Skeletal muscle cell (primary cell): ENCODE measurements at places on chromosomes 7 and 10.

GRCh38 chr10:114396464-114396863 is 7.8 kb downstream of the AFAP1L2 start:
- DNase-seq, result no peak

DNA sequence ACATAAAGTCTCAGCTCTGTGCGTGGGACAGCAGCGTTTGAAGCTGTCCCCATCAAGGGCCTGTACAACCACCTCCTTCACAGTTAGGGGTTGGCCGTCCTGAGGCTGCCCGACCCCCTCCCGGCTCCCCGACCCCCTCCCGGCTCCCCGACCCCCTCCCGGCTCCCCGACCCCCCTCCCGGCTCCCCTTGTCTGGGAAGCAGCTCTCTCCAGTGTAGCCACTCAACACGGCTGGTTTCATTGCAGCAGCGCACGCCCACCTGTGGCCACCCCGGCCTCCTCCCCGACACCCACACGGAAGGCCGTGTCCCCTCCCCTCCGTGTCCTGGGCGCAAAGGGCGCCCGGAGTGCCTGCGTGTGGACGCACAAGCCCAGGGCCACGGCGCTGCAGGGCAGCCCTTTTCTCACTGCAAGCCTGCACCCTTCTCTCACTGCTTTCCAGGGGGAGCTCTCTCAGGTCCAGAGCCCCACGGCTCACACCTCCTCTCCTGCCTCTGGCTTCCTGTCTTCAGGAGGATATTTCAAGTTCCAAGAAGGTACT is 20.9 kb upstream of the FAM20C start:
- DNase-seq, result no peak

DNA sequence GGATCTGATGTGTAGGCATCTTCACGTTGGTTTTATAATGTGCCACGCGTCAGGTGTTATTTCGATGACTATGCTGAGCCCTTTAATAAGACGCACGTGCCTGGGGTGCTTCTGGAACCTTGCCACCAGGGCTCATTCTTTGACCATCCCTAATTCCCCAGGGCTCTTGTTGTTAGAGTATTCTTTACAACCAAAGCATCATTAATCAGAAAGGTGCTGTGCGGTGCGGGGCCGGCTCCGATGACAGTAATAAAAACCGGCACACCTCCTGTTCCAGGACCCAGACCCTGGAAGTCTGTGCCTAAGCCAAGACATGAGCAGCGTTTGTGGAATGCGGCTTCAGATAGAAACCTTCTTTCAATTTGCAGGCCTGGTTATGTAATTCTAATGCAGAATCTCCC is 58.4 kb downstream of the MGMT start:
- peak; percentile 27 for DNase-seq

DNA sequence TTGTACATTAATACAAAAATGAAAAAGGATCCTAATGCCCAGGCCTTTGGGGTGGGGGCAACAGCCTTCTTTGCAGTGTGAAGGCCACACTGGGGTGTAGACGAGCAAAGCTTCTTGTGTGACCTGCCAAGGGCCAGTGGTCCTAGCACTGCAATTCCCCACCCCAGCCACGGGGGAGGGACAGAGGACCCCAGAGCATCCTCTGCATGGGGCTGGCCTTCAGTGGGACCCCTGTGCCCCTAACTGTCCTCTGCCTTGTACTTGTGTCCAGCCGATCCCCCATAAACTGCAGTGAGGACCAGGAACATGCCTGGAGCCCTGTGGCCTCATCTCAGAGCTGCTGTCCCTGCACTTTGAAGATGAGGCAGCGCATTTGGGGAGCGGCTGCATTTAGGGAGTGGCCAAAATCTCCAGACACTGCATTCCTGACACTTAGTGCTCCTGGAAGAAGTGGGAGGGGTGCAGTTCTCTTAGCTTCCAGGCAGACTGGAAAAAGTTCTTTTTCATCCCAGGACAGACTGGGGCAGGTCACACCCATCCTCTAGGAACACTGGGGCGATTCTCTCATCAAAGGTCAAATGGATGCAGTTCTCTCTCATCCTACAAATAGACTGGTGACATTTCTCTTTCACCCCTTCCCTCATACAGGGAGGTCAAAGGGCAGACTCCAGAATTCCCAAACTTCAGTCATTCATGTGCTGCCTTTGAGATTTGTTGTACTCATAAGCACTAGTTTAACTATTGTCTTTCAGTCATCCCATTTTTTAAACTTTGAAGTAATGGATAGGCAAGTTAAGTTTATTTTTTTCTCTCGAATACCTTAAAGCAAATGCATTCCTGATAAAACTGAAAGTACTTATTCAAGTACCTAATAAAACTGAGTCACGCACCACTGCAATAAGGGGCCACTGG is 922 bp upstream of the MYO1G start:
- DNase-seq, result no peak

- no peak for DNase-seq
These were observed 8.6 kb downstream of the CHST12 start for GRCh38 chr7:2411815-2412586.

DNA sequence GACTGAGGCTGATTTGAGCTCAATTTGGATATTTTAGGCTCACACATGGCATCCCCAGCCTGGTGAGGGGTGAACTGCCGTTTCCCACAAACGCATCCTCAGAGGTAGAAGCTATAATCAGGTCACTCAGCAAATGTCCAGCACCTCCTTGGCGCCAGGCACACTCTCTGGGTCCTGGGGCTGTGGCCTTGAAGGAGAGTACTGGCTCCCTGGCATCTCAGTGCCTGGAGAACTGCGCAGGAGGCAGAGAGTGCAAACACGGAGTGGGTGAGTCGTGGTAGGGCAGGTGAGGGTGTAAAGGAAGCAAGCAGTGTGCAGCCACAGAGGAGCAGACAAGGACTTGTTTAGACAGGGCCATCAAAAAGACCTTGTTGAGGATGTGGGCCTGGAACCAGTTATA is 224.0 kb upstream of the ZNF32 start:
- DNase-seq, result no peak

GRCh38 chr7:69035826-69036225 is 562.4 kb upstream of the AUTS2 start:
- DNase-seq, result no peak

GRCh38 chr10:125118011-125118611 is 42.3 kb downstream of the CTBP2 start:
- DNase-seq, result no peak

- peak; percentile 7 for DNase-seq
These were observed 41.5 kb upstream of the PRKCQ start for GRCh38 chr10:6621536-6621935.

GRCh38 chr7:25963733-25964132 is 188.3 kb upstream of the NFE2L3 start:
- no peak for DNase-seq

DNA sequence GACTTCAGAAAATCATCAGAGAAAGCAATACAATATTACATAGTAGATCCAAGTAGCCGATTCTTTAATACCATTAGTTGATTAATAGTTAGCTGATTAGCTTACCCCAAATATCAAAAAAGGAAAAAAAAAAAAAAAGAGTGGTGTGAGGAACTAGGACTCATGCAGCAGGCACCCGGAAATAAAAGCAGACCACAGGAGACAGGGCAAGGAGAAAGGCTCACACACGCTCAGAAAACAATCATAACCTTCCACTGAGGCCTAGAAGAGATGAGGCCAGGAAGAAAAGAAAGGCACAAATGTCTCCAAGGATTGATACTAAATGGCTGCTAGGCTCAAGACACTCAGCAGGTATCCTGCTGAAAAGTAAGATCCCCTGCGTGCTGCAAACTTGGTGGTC is 25.9 kb downstream of the TRDMT1 start:
- no peak for DNase-seq

GRCh38 chr7:159271781-159272180 is 127.1 kb upstream of the VIPR2 start:
- DNase-seq, result no peak

DNA sequence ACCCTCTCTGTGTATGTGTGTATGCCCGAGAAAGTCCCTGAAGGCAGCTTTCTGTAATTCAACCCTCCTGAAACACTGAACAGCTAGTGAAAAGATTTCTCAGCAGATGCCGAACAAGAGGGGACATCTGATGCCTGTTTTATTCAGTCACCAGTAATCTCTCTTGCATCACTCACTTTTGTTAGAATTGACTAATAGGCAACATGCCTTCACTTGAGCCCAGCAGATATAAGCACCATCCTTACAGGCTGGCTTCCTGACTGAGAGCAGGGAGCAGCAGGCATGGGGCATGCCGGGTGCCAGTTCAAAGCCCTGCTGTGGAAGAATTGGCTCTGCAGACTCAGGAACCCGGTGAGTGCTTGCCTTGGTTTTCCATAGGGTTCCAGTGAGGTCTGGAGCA is at the start of gene ABCA13:
ABCA13 (plus strand) TSS at position 257 of the 400 bp plus-strand sequence; CDS start at position 283, 26 bp downstream.
- DNase-seq, result peak; percentile 25

DNA sequence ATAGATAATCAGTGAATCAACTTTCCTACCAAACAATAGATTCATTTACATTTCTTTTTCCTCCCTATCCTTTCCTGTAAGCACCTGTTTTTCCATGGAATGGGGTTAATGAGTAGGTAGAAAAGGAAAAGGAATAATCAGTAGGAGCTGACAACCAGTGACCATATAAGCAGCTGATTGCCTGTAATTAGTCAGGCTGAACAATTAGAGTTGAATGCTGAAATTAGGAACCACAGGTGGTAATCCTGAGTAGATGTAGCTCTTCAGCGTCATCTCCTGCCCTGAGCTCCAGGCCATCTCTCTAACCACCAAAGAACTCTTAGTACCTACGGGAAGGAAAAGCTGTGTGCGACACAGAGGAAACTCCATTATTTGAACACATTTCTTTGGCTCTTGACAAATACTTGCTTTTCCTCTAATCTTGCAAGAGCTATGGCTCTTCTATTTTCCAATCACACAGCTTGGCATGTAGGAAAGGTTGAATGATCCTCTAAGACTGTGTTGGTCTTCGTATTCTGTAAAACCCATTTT is 63.8 kb downstream of the KLHDC10 start:
- no peak for DNase-seq

GRCh38 chr10:15462253-15462897 is 91.3 kb upstream of the FAM171A1 start:
- DNase-seq, result no peak

- DNase-seq, result no peak
These were observed 1.8 kb downstream of the BRI3 start for GRCh38 chr7:98283127-98283886.

DNA sequence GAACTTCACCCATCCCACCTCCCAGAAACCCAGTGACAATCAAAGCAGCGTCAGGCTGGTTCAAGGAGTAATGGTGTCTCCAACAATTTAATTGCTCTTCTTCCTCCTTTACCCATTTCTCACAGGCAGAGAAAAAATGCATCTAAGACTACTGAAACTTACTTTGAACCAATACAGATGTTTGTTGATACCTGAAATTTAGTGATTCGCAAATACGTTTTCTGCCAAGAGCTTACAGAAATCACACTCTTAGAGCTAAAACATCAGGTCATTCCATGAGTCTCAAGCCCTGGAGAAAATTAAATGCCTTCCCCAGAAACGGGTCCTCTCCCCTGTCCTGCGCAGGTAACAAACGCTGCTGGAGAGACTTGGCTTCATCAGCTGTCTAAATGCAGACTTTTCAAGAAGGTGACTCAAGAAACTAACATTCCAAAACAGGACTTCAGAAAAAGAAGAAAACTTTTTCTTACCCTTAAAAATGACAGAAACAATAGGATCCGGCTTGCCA is 443 bp downstream of the MYOF start:
- DNase-seq, result no peak

DNA sequence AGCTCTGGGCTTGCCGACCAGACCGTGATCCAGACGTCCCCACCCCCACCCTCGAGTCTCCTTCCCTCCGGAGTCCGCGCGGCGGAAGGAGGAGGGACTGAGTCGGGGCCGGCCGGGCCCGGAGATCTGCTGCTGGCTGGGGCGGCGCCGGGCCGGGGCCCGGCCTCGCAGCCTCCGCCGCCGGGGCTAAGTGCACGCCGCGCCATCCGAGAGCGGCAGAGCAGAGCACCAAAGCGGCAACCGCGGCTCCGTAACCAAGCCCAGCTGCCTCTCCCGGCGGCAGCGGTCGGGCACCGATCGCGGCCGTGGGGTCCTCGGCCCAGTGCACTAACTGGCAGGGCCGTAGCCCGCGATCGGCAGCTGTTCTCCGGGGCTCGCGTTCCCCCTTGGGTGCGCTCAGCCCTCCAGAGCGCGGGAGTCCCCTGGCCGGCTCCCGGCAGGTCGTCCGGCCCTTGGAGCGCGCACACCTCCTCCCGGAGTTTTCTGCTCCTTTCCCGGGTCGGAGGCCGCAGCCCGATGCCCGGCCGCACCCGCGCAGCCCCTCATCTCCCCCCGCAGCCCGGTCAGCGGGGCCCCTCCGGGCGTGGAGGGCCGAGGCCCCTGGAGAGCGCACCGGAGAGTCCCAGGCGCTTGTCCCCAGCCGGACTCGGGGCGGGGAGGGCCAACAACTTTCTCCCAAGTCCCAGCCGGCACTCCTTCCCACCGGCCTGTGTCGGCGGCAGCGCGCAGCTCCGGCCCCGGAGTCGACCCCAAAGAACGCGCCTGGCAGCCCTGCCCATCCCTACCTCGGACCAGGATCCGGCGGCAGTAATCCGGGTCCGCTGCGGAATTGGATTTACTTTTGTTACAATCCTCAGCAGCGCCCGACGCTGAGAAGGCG is 799 bp downstream of the VAX1 start:
- DNase-seq, result no peak

DNA sequence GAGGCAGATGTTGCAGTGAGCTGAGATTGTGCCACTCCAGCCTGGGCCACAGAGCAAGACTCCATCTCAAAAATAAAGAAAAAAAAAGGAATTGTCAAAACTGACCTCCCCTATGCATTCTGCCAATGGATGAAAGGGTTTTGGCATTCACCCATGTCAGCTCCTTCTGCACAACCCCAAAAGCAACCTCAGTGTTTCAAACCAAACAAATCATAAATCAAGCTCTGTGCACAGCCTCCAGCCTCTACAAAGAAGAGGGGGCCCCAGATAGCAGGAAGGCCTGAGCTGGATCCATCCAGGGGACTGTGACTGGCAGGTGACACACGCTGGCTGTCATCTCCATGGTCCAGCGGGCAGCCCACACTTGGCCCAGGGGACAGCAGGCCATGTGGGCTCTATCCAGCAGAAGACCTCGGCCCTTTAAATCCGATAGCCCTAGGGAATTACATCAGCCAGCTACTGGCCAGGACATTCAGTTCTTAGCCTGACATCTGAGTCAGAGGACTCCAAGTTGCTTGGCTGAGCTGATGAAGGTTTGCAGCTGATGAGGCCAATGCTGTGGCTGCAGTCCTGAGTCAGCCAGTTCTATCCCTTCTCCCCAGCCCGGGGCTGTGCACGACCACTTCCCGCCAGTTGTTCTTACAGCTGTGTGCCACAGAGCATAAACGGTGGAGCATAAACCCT is 52.0 kb upstream of the FIGNL1 start:
- peak; percentile 100 for DNase-seq

- no peak for DNase-seq
These were observed 53.5 kb upstream of the TNS3 start for GRCh38 chr7:47635091-47636080.

DNA sequence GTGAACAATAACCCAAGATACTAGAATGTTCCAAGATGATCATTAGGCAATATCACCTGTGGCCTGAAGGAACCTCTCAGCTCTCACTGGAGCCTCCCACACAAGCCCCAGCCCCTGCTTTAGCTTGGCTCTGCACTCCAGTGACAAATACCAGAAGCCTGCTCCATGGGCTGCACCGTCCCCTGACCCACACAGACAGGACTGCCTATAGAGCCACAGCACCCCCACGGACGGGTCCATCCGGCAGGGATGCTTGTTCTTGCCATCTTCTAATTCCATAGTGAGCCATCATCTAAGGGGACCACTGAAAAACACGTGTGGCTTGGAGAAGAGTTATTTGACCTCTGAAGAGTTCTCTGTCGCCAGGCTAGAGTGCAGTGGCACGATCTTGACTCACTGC is 100.9 kb downstream of the PTN start:
- no peak for DNase-seq
